ENCODE measurements at places on chromosomes 16 and 17.

GRCh38 chr16:55250701-55251100, 73.3 kb upstream of the IRX6 start:
- DNase-seq, result no peak

- DNase-seq, result no peak
Observed at GRCh38 chr17:81018044-81018802, 16.7 kb upstream of the BAIAP2 start.

GRCh38 chr16:17303101-17303500, 167.7 kb downstream of the XYLT1 start:
- no peak for DNase-seq

GRCh38 chr17:34578016-34578415, 1.4 kb upstream of the TMEM132E start:
- no peak for DNase-seq

All from stimulated activated CD4-positive, alpha-beta T cell treated with anti-CD3 and anti-CD28 coated beads, Interleukin-1b, Interleukin-23, amount 100 ng/mL, for 48 hours (primary cell).